BJ (cell line): ENCODE measurements at places on chromosomes 7 and 10.

GRCh38 chr10:72449941-72450441 lies 95.3 kb upstream of the DNAJB12 start:
- DNase-seq: no peak

- no peak for DNase-seq
Observed at GRCh38 chr10:122083478-122084025, 94.6 kb downstream of the TACC2 start.

DNA sequence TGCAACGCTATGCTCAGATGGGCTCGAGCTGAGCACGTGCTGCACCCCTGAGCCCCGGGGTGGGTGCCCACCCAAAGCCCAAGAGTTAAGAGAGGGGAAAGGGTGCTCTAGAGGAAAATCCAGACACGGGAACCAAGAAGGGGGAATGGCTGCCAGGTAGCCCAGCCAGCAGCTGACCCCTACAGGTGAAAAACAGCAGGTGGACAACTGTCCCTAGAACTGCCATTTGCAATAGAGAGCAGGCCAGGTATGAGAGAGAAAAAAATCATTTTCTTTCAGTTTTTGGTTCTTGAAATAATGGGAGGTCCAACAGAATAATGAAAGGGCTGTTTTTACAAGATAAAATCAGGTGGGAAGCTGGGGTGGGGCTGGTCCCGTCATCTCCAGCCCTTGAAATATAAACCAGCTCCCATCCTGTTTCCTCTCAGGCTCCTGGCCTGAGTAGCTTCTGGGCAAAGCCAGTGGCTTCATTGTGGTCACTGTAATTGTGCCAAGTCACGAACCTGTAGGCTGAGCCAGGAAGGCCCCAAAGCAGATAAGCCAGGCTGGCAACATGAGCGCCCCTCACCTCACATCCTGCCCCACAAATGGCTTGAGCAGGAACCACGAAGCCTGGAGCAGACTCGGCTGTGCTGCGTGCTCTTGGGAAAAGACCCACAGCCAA lies 257.8 kb downstream of the SNX10 start:
- DNase-seq: no peak

DNA sequence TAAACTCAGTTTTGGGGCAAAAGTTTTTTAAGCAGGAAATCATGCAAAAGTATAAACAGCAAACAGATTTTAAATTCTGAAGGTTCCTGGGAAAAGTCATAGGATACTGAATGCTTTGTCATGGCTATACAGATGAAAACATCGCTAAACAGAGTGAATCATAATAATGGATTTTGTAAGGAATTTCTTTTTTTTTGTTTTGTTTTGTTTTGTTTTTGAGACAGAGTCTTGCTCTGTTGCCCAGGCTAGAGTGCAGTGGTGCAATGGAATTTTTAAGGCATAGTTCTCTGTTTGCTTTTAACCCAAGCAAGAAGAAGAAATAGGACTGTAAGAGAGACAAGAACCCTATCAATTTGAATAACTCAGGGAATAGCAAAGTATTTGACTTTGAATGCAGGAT lies 285.3 kb downstream of the NRG3 start:
- no peak for DNase-seq

- no peak for DNase-seq
Observed at GRCh38 chr7:7957513-7957912, 11.1 kb upstream of the GLCCI1 start.

DNA sequence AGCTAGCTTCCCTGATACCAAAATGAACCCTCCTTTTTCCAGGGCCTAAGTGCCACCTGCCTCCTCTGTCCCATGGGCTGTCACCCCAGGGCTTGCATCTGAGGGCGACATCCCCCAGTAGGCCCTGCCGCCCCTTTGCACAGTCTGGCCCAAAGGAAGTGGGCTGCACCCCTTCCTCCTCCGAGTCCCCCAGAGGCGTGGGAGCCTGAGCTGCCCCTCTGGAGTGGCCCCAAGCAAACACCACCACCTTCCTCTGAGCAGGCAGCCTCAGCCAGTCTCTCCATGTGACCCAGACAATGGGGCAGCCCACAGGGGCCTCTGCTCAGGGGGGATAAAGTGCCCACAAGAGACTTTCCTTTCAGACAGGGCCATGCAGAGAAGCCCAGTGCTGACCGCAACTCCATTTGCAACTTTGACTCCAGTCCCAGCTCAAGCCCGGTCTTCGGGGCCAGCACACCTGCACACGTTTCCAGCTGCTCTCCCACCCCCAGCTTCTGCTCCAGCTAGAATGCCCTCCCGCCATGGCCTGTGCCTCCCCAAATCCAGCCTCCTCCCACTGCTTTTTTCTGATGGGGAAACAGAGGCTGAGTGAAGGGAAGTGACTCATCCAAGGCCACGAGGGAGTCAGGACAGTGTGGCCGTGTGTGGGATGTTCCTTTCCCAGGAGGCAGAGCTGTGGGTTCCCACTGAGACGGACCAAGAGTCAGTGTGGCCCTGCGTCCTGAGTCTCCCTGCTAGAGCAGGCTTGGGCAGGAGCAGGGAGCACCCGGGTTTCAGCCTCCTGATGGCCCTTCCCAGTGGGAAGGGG lies 111.9 kb downstream of the ZMIZ1 start:
- no peak for DNase-seq

GRCh38 chr10:126519992-126520391 lies 131.7 kb upstream of the ADAM12 start:
- no peak for DNase-seq

DNA sequence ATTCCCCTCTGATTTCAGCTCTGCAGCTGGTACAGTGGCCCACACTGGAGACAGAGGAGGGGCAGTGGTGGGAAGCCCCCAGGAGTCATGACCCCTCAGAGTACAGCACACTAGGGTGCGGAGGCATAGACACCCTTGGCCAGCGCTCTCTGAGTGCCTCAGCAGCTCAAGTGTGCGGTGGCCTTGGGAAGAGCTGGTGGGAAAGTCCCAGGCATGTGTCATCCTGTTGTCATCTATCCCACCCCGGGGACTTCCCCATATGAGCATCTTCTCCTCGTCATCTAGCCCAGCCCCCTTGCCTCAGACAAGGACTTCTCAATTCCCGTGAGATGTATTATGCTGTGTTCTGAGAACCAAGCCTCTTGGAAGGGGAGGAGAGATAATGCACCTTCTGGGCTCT lies 15.6 kb upstream of the PPIF start:
- DNase-seq: peak; percentile 65

DNA sequence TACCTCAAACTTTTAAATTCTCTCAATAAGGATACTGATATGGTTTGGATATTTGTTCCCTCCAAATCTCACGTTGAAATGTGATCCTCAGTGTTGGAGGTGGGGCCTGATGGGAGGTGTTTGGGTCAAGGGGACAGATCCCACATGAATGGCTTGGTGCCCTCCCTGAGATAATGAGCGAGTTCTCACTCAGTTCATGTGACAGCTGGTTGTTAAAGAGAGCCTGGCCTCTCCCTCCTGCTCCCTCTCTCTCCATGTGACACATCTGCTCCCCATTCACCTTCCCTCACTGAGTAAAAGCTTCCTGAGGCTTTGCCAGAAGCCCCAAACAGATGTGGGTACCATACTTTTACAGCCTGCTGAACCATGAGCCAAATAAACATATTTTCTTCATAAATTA lies 19.2 kb downstream of the ABCB4 start:
- DNase-seq: no peak

DNA sequence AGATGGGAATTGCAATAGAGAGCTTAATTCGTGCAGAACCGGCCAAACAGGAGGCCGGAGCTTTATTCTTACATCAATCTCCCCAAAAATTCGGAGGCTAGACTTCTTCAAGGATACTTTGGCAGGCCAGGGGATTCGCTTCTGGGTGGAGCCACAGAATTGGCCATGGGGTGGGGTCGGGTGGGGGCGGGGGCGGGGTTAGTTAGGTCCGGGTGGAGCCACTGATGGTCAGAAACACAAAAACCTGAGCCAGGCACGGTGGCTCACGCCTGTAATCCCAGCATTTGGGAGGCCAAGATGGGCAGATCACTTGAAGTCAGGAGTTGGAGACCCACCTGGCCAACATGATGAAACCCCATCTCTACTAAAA lies 87.5 kb downstream of the SEPTIN14 start:
- DNase-seq: no peak

DNA sequence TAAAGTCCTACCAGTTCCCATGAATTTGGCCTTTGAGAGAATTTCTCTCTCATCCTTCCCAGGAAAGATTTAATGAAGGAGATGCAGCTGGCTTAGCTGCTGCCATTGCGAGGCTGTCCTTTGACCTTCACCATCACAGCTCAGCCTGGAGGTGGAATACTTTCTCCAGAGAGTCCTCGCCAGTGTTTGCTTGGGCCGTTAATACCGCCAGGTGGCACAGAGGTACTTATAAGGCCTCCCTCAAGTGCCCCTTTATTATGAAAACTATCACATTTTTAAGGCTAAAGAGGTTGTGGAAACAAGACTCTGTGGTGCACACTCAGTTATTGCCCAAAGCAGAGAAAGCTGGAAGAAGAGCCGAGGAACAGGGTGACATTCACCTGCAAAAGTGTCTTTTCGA lies 330.6 kb downstream of the CCSER2 start:
- no peak for DNase-seq

DNA sequence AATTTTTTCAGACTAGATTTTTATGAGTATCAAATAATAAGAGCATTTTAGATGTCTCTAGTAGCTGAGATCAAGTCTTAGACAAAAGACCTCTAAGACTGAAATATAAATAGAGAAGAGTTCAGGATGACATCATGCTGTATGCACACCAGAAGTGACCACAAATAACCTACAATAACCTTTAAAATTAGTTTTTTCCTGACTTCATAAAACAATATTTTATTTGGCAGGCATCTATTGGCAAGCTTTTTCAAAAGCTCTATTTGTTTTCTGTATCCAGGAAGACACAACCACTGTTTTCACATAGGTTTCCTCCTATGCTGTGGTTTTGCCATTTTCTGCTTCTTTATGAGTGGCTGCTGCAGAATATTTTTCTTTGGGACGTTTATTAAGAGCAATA lies 359.1 kb downstream of the CRPPA start:
- DNase-seq: peak; percentile 46

- DNase-seq: no peak
Observed at GRCh38 chr7:149682038-149682437, 91.3 kb downstream of the ZNF467 start.

DNA sequence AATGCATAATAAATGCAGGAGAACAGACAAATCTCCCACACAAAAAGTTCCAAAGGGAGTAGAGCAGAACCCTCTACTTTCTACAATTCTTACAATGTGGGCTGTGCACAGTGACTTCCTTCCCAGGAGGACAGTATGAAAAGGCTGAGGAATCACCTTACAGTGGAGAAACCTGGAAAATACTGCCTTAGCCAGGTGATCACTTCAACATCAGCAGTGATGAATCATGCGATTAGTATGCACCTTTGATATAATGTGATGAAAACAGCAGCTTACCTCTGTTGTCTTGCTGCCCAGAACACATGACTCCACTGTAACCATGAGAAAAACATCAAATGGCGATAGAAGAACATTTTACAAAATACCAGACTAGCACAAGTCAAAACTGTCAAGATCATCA lies 329.7 kb upstream of the POM121L12 start:
- DNase-seq: no peak

- DNase-seq: no peak
Observed at GRCh38 chr7:46386428-46387399, 465.6 kb upstream of the IGFBP3 start.

GRCh38 chr7:12062062-12062461 lies 149.0 kb upstream of the TMEM106B start:
- DNase-seq: no peak

- peak; percentile 4 for DNase-seq
Observed at GRCh38 chr7:155066417-155066950, 3.6 kb upstream of the HTR5A start.

- DNase-seq: no peak
Observed at GRCh38 chr7:92835851-92836488, 403 bp downstream of the CDK6 start.

GRCh38 chr7:18444826-18445225 lies 50.7 kb upstream of the HDAC9 start:
- no peak for DNase-seq

GRCh38 chr7:72444026-72444776 lies 32.1 kb upstream of the CALN1 start:
- no peak for DNase-seq

DNA sequence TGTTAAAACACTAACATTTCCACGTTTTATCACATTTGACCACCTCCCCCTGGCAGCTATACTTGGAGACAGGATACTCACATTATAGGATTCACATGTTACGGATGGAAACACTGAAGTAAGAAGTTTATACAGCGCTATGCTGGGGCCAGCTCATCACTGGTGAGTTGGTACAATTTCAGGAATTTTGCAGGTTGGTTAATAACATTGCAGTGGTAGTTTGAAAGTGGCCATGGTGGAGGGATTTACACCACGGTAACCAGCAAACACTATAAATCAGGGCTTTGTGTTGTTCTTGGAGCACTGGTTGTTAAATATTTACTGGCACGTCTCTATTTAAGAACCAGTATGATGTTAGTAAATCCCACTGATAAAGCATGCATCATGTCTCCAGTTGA lies 174.0 kb downstream of the GFRA1 start:
- no peak for DNase-seq

DNA sequence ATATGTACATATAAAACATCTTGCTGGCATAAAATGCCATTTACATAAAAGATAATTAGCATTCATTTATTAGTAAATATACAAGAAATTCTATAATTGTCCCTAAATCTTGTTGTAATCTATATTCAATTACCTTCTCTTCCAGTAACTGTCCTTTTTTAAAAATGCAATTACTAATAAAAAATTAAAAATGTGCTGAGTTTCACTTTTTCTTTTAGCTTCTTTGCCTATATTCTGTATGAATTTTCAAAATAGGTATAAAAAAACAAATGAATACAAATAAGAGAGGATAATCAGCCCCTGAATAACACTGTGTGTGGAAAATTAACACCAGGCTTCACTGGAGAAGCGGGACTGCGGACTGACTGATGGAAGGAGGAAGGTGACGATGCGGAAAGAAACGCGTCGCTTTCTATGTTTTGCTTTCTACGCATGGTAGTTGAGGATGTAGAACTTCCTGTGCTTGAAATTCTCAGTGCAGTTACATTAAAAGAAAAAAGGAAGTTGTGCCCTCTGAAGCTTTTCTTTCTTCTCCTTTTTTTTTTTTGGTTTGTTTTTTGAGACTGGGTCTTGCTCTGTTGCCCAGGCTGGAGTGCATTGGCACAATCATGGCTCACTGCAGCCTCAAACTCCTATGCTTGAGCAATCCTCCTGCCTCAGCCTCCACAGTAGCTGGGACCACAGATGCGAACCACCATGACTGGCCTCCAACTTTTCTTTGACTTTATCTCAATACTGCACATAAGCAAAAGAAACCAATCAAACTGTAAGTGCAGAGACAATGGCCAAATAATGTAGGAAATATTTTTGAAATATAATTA lies 7.4 kb upstream of the ZMYND11 start:
- no peak for DNase-seq

GRCh38 chr7:137734221-137734620 lies 112.6 kb downstream of the DGKI start:
- peak; percentile 43 for DNase-seq
